ENCODE measurements at places on chromosomes 5 and 9. TPM values are rescaled to one million over a fixed set of nuclear protein-coding genes. Genes with fewer than 3 reads are reported as not detected.
A peak's percentile ranks its signal among the peaks of the same experiment; 100 is the strongest.

DNA sequence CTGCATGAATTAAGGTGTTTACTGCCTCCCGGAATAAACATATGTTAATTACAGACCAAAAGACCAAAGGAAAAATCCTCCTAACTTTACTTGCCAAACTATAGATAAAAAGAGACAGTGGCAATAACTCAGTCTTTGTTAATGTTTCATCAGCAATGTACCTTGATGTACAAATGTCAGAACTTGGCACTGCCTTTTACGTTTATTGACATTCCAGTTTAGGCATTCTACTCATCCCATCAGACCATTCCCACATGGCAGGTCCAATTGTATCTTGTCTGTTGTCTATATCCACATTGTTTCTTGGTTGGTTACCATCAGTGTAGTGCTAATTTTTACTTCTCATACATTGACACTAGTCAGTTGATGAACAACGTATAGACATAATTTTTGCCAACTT is 85.5 kb downstream of the TEX10 start:
- H3K27me3 ChIP-seq: no peaks in the 10 kb centered on the region
- no peak overlapping the region for H3K4me3 ChIP-seq
- peaks cover 6% of the 10 kb centered on the region for H3K36me3 ChIP-seq
- H3K4me1 ChIP-seq: no peaks in the 10 kb centered on the region
- no peak for DNase-seq

Gene SPAG8
- total RNA-seq: 1.6 TPM

Gene HCN1
- not detected for total RNA-seq

DNA sequence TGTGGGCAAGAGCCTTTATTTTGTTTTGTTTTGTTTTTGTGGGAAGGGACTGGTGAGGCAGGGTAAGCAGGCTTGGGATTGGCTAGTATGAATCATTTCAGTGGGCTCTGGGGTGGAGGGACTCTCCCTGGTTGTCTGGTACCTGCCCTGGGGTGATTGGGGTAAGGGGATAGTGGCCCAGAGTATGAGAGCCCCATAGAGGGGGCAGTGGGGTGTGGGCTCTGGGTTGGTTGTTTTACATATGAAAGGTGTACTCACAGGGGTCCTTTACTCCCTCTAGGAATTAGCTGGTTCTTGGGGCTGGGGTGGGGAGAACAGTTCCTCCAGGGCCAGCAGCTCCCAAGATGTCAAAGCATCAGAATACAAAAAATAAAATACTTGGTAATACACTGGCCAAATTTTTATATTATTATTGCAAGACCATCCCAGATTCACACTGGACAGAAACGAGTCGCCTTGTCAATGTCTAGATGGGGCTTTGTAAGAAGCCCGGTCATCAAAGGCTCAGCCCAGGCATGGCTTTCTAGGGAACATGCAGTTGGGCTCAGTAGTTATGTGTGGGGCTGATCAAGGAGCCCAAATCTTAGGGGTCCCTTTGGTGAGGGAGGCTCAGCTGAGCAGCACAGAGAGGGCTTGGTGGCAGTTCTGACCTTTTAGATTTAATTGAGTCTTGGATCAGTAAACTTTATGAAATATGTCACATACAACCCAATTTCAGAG is 190.5 kb downstream of the NXNL2 start:
- H3K36me3 ChIP-seq: no peaks in the 10 kb centered on the region
- H3K27me3 ChIP-seq: no peaks in the 10 kb centered on the region
- peaks cover 8% of the 10 kb centered on the region for H3K4me1 ChIP-seq
- H3K27ac ChIP-seq: no peak overlapping the region
- H3K4me3 ChIP-seq: no peak overlapping the region

DNA sequence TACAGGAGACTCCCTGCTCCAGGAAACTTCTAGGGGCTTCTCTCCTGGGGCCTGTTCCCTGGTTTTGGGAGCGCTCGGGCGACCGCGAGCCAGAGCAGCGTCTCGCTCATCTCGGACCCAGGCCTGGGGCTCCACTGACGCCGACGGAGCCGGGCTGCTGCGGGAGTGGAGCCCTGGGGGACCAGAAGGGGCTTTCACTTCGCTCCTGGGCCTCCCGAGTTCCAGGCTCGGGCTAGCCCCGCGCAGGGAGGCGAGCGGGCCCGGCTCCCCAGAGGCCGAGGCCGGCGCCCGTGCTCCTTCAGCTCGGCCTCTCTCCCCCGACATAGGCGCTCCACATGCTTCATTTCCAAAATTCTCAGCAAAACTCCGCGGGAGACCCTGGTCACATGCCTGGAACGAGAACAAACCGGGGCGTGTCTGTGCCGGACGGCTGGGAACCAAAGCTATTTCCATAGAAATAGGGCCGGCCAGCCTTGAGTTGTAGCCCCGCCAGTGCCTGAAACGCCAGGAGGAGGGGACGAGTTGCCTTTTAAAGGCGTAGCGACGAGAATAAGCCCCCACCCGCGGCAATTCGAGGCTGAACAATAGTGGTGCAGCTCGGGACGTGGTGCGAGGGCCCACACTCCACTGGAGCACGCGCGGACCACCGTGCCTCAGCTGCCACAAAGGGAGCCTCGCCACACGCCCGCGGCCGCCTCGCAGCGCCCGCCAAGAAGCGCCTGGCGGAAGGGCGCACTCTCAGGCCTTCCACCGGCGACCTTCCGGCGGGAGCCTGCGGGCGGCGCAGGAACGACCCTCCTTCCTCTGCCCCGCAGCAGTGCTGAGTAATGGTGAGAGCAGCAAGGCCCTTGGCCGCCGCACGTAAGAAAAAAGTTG is 1.1 kb upstream of the G3BP1 start:
- no peaks in the 10 kb centered on the region for H3K36me3 ChIP-seq
- no peaks in the 10 kb centered on the region for H3K27me3 ChIP-seq
- peak; percentile 88 for DNase-seq
- H3K4me3 ChIP-seq: peak overlapping the region; percentile 44
- peak overlapping the region; percentile 95 for H3K27ac ChIP-seq
- peaks cover 33% of the 10 kb centered on the region for H3K4me1 ChIP-seq

DNA sequence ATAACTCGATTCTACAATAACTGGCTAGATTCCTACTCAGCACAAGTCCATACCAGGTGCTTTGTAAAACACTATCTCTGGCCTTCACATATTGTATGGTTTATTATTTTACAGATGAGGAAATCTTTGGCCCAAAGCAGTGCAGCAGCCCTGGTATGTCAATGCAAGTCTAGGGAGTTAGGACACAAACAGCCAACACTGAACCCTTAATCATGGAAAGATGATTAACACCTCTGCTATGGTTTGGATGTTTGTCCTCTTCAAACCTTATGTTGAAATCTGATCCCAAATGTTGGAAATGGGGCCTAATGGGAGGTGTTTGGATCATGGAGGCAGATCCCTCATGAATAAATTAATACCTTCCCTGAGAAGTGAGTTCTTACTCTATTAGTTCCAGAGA is 76.6 kb downstream of the MAPKAP1 start:
- H3K4me3 ChIP-seq: no peak overlapping the region
- H3K36me3 ChIP-seq: no peaks in the 10 kb centered on the region
- DNase-seq: no peak
- no peaks in the 10 kb centered on the region for H3K27me3 ChIP-seq
- no peak overlapping the region for H3K27ac ChIP-seq

GRCh38 chr9:14987858-14988257 is 77.6 kb upstream of the FREM1 start:
- no peaks in the 10 kb centered on the region for H3K4me1 ChIP-seq
- no peak overlapping the region for H3K27ac ChIP-seq
- H3K27me3 ChIP-seq: no peaks in the 10 kb centered on the region
- H3K4me3 ChIP-seq: no peak overlapping the region

DNA sequence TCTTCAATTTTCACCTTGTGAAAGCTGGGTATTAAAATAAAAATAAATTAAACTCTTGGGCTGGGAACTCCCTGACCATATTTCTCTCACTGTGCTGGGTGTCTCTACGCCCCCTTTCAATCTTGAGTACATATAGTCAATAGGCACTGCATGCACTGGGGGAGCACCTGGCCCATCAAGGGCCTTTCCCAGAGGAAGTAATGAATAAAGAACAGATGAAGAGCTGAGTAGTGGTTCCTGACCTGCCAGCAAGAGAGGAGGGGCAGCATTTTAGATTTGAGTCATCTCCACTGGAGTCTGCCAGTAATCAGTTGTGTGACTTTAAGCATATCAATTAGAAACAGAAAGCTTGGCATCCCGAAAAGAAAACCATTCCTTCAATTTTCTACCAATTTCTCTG is 6.2 kb downstream of the MAPKAP1 start:
- no peak overlapping the region for H3K4me3 ChIP-seq
- H3K4me1 ChIP-seq: peaks cover 6% of the 10 kb centered on the region
- DNase-seq: no peak
- peak overlapping the region; percentile 21 for H3K27ac ChIP-seq

- DNase-seq: no peak
- no peaks in the 10 kb centered on the region for H3K4me1 ChIP-seq
- H3K36me3 ChIP-seq: no peaks in the 10 kb centered on the region
- no peak overlapping the region for H3K27ac ChIP-seq
- no peaks in the 10 kb centered on the region for H3K27me3 ChIP-seq
- H3K4me3 ChIP-seq: no peak overlapping the region
Observed at GRCh38 chr9:114002271-114002985, 75.7 kb downstream of the AMBP start.

Gene OR2S2
- not detected for total RNA-seq

GRCh38 chr9:4862506-4863250 is 69.9 kb downstream of the RCL1 start:
- DNase-seq: no peak
- H3K27me3 ChIP-seq: no peaks in the 10 kb centered on the region
- no peak overlapping the region for H3K27ac ChIP-seq
- H3K4me1 ChIP-seq: peaks cover 16% of the 10 kb centered on the region

Gene CDHR2
- total RNA-seq: not detected

- H3K4me3 ChIP-seq: peak overlapping the region; percentile 67
- H3K27ac ChIP-seq: peak overlapping the region; percentile 96
- peaks cover 36% of the 10 kb centered on the region for H3K4me1 ChIP-seq
Observed at GRCh38 chr5:16712620-16713019, 95.8 kb upstream of the RETREG1 start.

DNA sequence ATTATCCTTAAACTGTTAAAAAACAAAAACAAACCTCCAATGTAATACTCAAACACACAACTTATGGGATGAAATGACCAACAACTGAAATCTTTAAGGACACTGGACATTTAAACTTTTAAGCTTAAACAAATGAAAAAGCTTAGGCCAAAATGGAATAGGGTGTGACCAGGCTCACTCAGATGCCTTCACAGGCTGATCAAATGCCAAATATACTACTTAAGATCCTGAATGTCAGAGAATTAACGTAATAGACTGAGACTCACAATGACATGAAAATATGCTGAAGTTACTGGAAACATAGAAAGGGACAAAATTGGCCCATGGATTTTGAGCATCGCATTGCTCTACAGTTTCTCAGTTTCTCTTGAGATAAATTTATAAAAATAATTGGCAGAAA is 286.8 kb downstream of the ADAMTS6 start:
- no peaks in the 10 kb centered on the region for H3K4me1 ChIP-seq
- DNase-seq: no peak
- H3K27ac ChIP-seq: no peak overlapping the region
- H3K36me3 ChIP-seq: no peaks in the 10 kb centered on the region

Gene PROB1
- total RNA-seq: 0.67 TPM

Gene MOB3B
- 15.3 TPM for total RNA-seq

GRCh38 chr5:167953151-167953798 is 338.2 kb upstream of the WWC1 start:
- H3K36me3 ChIP-seq: no peaks in the 10 kb centered on the region
- DNase-seq: peak; percentile 39
- H3K27me3 ChIP-seq: no peaks in the 10 kb centered on the region
- no peak overlapping the region for H3K4me3 ChIP-seq

- peaks cover 20% of the 10 kb centered on the region for H3K4me1 ChIP-seq
- no peak overlapping the region for H3K27ac ChIP-seq
- no peak overlapping the region for H3K4me3 ChIP-seq
- no peaks in the 10 kb centered on the region for H3K27me3 ChIP-seq
- H3K36me3 ChIP-seq: no peaks in the 10 kb centered on the region
Observed at GRCh38 chr5:67098656-67099055, 97.9 kb downstream of the CD180 start.

GRCh38 chr5:144971108-144971850 is 800.6 kb downstream of the KCTD16 start:
- no peaks in the 10 kb centered on the region for H3K36me3 ChIP-seq
- H3K4me1 ChIP-seq: peaks cover 18% of the 10 kb centered on the region

DNA sequence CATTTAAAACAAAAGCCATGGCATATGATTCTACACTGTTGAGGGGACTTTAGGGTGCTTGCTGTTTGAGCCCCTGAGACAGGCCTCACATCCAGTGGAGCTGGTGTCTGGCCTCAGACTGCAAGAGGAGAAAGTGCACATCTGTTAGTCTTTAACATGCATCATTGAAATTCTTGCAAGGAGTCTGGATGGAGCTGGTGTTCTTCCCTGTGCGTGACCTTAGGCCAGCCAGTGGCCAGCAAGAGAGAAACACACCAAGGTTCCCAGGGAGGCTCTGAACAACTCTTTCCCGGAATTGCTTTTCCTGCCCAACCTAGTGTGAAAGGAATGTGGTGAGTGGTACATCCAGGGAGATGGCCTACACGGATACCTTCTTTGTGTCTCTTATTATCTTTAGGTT is 282.8 kb upstream of the TNC start:
- H3K36me3 ChIP-seq: no peaks in the 10 kb centered on the region
- H3K4me3 ChIP-seq: no peak overlapping the region
- H3K27ac ChIP-seq: no peak overlapping the region
- H3K4me1 ChIP-seq: peaks cover 7% of the 10 kb centered on the region
- DNase-seq: no peak

GRCh38 chr9:109444771-109445320 is 53.3 kb downstream of the PTPN3 start:
- no peak for DNase-seq
- H3K36me3 ChIP-seq: no peaks in the 10 kb centered on the region
- H3K4me3 ChIP-seq: no peak overlapping the region
- H3K4me1 ChIP-seq: peaks cover 7% of the 10 kb centered on the region

Gene LAMC3
- total RNA-seq: not detected

Measured in neural progenitor cell (in vitro differentiated cells).